ENCODE measurements at places on chromosomes 6 and 20.

- DNase-seq: no peak
These were observed 76.1 kb downstream of the SLC22A3 start for GRCh38 chr6:160424256-160424655.

- DNase-seq: no peak
These were observed 44.0 kb downstream of the SPDEF start for GRCh38 chr6:34511915-34512737.

- DNase-seq: no peak
These were observed 153.4 kb downstream of the MBOAT1 start for GRCh38 chr6:20058912-20059311.

- no peak for DNase-seq
These were observed 93.6 kb upstream of the SSTR4 start for GRCh38 chr20:22941550-22941949.

Data from esophagus squamous epithelium (tissue), 5 donors.